ENCODE measurements at places on chromosomes 13 and 19. TPM values are rescaled to one million over a fixed set of nuclear protein-coding genes. Genes with fewer than 3 reads are reported as not detected.

Gene RNF113B
- not detected for total RNA-seq

Gene ZSCAN18
- total RNA-seq = 49.1 TPM

Gene CGB5
- not detected for total RNA-seq

Gene PLIN5
- 1.2 TPM for total RNA-seq

Gene TEX26
- total RNA-seq = not detected

Gene POGLUT2
- total RNA-seq = 18.6 TPM

Gene ONECUT3
- total RNA-seq = 0.09 TPM

Gene ZNF667
- 8.6 TPM for total RNA-seq

DNA sequence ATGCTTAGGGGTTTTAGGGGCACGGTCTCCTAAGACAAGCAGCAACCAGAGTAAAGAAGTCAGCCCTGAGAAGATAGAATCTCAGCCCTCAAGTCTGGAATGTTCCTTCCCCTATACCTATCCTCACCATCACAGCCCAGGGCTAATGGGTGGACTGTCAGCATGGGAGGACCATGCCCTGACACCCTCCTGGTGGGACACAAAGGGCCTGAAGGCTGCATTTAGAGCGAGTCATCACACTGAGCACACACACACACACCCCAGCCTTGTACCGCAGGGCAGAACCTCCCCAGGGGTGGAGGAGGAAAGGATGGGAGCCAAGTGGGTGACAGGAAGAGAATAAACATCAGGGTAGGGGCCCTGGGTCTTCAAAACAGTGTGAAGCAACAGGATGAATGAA lies 174.8 kb upstream of the SERP2 start:
- DNase-seq = no peak

DNA sequence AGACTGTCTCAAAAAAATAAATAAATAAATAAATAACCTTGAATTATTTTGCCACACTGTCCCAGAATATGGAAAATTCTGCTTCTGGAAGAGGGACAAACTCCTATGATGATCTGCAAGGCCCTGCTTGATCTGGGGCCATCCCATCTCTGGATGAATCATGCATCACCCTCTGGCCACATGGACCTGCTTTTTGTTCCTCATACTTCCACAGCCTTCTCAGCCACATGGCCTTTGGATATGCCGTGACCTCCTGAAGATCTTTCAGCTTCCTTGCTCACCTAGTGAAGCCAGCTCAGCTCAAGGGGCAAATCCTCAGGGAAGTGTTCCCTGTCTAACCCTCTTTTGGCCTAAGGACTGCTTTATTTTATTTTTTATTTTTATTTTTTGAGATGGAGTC lies 10.3 kb downstream of the IER2 start:
- DNase-seq = no peak

GRCh38 chr13:101917833-101918661 lies 465.6 kb downstream of the ITGBL1 start:
- DNase-seq = peak; percentile 40

DNA sequence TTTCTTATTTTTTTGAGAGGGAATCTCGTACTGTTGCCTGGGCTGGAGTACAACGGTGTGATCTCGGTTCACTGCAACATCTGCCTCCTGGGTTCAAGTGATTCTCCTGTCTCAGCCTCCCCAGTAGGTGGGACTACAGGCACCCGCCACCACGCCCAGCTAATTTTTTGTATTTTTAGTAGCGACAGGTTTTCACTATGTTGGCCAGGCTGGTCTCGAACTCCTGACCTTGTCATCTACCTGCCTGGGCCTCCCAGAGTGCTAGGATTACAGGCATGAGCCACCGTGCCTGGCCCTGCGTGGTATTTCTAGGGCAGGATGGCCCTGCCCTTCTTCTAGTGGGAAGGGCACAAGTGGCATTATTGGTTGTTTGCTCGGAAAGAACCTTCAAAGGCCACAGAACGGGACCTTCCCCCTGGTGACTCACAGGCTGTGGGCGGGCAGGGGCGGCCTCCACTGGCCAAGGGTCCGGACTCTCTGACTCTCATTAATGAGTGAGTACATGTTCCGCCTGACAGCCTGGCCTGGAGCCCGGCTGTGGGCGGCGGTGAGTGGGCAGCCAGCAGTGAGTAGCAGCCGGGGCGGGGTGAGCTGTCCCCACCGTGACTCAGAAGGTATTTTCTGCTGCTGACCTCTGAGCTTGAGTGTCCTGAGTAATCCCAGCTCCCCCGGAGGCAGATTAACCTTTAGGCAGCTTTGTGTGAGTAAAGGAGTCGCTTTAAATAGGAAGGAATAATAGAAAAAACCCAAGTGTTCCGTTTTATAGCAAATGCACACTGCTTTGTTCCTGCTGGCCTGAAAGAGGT lies 5.1 kb downstream of the DOT1L start:
- peak; percentile 93 for DNase-seq

- peak; percentile 48 for DNase-seq
Measured at GRCh38 chr19:18202778-18203407, 949 bp downstream of the RAB3A start.

DNA sequence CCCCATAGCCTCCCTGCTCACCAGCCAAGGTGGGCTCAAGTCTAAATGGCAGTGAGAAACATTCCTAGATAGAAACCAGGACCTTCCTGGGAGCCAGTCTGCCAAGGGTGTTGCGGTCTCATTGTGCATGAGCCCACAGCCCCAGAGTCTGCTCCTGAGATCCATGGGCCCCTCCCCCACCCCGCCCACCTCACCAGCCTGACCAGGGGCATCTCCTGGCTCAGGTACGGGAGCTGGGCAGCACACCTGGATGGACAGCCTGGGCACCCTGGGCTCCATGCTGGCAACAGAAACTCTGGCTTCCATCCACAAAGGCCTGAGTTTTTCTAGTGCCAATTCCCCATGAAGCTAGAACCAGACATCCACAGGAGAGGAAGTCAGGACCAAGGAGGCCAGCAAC lies 65.6 kb downstream of the RAB20 start:
- DNase-seq = no peak

DNA sequence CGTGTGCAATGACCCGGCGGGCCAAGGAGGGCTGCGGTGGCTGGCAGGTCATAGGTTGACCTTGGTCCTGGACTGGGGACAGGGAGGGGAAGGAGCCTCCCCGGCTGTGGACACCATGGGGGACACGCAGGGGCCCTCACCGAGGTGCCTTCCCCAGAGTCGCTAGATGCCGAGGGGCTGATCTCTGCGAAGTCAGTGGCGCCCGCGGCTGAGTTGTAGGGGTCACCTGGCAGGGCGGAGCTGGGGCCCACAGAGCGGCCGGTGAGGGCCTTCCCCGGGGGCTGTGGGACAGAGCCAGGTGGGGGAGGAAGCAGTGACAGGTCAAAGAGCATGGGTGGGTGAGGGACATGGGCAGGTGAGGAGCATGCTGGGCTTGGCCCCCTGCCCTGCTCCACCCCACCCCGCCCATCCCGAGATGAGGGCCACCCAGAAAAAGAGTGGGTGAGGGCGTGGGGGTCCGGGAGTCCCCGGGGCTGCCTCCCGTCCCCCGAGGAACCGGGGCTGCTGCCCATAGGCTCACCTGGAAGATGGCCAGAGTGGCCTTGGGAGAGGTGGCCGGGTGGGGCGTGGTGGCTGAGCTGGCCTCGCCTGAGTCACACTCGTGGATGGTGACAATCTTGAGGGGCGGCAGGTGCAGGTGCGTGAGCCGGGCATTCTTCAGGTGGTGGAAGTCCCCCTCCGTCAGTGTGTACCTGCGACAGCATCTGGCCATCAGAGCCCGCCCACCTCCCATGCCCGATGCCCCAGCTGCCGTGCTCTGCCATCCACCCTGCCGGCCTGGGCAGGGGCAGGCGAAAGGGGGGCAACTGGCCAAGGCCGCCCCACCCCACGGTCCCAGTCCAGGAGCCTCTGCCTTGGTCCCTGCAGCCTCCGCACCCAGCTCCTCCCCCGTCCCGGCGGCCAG lies 3.5 kb downstream of the CBARP start:
- DNase-seq = no peak

- peak; percentile 94 for DNase-seq
Measured at GRCh38 chr19:12946092-12946721, 545 bp downstream of the RAD23A start.

GRCh38 chr19:21482863-21483276 lies 22.5 kb upstream of the ZNF429 start:
- DNase-seq = peak; percentile 26

GRCh38 chr19:14519860-14520407 lies 1.7 kb upstream of the DNAJB1 start:
- DNase-seq = no peak

- no peak for DNase-seq
Measured at GRCh38 chr13:110506859-110507566, 54.5 kb downstream of the RAB20 start.

DNA sequence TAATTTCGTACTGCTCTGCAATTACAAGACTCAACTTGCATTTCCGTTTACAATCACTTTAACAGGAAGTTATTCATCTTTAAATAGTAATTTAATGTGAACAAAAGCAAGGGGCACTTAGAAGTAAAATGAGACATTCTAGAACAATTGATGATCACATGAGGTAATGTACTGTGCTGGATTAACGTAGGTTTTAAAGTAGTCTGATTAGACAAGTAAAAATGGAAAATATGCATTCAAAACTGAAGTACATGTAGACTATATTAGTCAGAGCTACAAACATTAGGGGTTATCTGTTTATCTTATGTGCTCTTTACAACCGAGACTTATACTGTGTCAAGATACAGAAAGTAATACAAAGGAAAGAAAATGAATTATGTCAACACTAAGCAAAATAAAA lies 1528.0 kb downstream of the SLITRK5 start:
- DNase-seq = no peak

DNA sequence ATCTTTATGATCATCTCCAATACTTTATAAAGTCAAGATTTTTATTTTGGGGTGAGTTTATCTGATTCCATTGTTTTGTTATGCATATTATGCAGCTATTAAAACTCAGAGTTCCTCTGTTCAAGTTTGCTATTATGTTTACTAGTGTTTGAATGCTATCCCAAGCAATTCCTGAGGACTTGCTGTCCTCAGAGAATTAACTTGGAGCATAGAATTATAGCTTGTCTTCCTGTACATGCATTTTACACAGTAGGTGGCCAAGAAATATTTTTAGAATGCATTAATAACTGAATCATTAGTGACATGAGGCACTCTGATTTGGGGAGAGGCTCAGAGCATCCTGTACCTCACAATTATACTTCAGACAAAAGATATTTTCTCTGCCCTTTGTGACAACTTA lies 195.6 kb upstream of the MIR17HG start:
- no peak for DNase-seq

- no peak for DNase-seq
Measured at GRCh38 chr19:40703029-40703755, 12.7 kb upstream of the NUMBL start.

DNA sequence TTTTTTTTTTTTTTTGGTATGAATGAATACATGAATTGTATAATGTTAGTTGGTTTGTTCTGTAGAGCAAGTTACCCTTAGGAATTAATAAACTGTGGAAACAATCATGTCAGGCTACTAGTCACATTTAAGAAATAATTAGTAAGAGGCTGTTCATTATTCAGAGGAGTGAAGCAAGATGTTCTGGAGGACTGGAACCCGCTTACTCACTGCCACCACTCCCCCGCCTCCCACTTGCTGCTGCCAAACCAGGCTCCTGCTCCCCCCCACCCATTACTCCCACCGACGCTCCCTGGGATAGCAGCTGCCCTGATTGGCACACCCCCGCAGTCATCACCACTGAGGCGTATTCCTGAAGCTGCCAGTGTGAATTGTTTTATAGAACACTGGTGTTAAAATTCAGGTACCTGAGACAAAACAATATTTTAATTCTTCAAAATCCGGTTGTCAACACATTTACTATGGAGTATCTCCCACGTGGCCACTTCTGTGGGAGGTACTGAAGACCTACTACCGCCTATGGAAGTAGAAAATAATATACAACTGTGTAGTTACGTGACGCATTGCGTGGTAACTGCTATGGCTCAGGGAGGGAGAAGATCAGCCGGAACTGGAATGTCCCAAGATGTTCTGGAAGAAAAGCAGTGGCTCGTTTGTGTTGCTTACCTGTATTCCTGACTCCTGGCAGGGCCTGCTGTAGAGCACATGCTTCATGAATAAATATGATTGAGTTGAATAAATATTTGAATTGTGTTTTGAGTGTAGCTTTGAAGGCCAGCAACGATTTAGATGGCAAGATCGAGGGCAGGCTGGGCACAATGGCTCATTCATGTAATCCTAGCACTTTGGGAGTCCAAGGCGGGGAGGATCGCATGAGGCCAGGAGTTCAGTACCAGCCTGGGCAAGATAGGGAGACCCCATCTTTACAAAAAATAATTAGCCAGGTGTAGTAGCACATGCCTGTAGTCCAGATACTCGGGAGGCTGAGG lies 1.7 kb downstream of the DPY19L3 start:
- no peak for DNase-seq

DNA sequence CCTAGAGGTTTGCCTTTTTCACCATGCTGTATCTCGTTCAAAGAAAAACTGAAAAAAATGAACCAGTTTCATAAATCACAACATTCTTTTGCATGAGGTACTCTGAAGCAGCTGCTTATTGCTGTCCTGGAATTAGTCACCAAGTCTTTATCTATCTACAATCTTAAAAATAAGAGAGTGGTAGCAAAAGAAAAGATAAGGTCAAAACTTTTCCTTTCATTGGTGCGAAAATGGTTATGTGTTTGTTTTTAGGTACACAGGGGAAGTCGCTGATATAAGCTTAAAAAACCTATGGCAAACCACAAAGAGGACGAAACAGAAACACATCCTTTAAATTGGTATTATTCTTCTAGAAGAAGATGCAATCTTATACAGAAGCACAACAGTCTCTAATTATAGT lies 20.7 kb downstream of the OBI1 start:
- no peak for DNase-seq

DNA sequence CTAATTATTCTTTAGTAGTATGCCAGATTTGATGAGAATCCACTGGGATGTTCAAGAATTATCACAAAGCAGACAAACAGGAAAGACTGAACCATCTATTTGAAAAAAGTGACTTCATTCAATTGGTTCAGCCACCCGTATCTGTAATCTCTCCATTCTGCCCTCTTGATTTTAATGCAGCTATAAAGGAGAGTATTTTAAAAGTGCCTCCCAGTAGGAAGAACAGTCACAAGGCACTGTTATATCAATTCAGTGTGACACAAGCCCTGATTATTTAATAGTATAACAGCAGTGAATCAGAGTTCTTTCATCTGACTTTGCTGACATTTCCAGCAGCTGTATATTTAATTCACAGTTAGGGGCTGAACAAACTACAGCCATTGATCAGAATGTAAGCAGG lies 77.3 kb upstream of the SLAIN1 start:
- DNase-seq = no peak

DNA sequence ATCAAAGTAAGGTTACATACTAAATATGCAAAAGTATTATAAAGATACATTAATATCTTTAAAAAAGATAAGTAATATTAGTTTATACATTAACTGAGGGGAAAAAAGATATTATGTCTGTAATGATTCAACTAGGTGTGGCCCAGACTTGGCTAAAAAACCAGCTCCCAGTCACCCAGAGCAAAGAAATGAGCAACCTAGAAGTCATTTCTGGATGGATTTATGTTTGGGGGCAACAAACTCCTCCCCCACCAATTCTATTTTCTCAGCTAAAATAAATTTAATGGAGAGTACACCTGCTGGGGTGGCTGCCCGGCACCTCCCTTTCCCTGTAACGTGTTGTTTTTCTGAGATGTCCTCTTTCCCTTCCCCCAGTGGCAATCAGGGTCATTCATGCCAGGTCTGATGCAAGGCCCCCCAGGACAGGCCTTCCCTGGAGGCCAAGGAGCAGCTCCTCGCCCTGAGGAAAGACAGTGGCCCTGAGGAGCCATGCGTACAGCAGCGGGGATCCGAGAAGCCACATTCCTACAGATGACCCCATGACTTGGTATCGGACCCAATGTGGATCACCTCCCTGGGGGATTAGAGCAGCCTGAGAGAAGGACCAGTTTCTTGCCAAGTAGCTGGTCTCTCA lies 78.6 kb upstream of the DOCK9 start:
- DNase-seq = no peak

GRCh38 chr13:48660361-48661076 lies 6.8 kb downstream of the CYSLTR2 start:
- no peak for DNase-seq
